ENCODE measurements at places on chromosomes 7 and 10.

DNA sequence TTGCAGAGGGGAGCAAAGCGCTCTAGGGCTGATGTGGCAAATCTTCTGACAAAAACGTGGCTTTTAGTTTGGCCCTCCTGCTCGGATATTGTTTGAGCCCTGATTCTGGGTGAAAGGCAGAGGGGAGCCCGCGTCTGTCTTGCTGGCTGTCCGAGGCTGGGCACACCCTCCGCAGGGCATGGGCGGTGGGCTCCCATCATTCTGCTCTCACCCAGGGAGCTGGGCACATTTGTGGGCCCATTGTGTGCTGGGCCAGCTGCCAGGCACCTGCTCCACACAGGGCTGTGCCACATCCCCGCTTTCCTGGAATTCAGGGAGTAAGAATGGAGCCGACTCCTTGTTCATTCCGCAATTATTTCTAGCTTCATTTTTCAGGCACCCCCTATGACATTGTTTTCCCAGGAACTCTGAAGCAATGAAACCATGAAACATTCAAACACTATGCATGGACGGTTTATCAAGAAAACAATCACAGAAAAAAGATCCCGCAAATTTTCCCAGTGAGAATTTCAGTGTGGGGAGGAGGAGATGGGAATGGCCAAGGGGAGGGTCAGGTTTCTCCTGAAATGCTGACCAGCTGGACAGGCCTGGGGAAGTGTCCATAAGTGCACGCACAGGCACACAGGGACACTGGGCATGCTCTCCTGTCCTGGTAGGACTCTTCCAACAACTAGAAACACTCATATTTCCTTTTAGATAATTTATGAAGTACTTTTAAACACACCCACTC is 341.1 kb downstream of the CXCL12 start:
- ATAC-seq = no peak

DNA sequence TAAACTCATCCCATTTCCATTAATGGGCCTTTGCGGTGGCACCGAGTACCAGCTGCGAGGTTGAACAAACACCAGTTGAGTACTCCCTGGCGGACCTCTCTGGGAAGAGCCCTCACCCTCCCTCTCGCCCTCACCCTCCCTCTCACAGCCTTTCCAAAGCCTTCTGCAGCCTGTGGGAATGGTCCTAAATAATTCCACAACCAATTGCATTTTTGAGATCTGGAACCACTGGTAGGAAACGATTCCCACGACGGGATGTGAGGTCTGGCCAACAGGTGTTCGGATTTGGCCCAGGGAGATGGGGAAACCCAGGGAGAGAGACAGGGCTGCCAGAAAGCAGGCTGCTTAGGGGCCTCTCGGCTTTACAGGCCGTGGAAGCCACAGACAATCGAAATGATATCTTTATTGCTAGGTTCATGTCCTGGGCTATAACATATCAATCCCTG is 5.3 kb downstream of the PTF1A start:
- ATAC-seq = no peak

DNA sequence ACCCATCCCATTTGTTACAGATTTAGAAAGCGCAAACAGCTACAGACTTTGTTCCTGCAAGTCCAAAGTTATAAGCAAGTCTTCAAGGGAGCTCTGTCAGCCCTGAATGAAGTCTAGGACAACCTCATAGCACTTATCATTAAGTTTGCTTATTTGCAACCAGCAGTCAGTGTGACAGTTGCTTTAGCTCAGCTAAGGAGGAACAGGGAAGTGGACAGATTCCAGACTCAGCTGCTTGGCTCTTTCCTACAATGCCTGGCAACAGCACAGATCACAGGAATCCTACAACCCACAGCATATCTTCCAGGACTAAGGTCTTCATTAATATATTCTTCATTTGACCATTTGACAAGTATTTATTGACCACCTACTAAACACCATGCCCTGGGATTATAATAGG is 17.4 kb upstream of the KIF5B start:
- no peak for ATAC-seq

GRCh38 chr7:39458061-39458745 is 108.0 kb upstream of the YAE1 start:
- ATAC-seq = no peak

DNA sequence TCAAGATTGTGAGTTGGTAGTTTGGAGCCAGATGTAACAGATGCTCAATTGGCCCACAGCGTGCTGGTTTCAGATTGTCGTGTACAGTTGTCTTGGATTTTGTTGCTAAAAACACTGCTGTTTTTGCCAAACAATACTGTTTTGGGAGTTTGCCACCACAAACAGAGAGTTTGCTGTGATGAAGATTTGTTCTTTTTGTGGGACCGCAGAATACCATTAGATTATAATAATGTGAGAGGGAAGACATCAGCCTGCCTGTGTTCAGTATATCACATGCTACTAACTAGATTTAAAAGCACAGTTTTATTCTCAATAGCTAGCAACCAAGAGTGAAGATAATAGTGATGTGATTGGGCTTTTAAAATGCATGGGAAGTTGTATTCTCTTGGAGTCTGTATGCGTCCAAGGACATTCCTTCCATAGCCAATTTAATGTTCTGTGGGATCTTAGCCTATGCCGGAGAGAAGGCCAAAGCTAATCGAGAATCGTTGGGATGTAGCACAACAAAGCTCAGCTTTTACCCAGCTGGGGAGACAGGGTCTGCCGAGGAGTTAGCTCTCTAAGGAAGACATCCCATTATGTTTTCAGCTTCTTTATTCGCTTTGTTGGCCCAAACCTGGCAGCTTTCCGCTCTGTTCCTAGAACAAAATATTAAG is 18.7 kb upstream of the ITGA8 start:
- no peak for ATAC-seq

DNA sequence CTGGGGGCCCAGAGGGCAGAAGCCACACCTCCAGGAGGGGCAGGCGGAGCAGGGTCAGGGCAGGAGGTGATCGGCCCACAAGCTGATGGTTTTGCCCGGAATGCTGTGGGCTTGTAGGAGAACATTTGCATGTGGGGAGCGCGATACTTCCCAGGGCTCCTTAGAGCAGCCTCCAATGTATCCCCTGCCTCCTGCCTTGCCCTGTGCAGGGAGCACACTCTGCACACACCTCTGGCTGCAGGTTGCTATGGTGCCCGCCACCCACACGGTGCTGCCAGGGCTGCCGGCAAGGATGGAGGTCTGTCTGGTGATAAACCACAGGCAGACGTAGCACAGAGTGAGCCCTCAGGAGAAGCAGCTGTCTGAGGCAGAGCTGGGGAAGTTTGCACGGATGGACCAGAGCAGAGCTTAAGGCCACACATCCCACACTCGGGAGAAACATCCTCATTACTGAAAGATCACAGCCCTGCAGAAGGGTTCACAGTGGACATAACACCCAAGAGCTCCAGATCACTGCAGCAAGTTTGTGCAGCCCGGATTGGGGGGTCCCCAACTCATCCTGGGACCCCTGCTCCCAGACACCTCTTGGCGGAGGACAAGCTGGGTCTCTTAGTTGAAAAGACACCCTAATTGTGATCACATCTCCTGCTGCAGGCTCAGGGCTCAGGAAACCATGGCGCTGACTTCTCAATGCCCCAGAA is 41.8 kb downstream of the VIPR2 start:
- no peak for ATAC-seq

DNA sequence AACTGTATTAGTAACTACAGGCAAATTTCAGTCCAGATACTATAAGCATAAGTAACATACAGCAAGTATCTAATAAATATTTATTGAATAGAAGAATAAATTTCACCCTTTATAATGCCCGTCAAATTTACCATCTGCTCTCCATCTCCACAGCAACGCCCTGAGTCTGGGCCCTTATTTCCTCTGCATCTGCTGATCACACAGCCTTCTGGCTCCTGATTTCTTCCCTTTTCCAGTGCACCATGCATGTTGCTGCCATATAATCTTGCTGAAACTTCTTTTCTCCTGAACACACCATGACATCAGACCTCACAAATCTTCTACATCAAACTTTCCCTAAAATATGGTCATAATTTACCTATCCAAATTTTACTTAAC is 15.4 kb downstream of the HYCC1 start:
- ATAC-seq = no peak

DNA sequence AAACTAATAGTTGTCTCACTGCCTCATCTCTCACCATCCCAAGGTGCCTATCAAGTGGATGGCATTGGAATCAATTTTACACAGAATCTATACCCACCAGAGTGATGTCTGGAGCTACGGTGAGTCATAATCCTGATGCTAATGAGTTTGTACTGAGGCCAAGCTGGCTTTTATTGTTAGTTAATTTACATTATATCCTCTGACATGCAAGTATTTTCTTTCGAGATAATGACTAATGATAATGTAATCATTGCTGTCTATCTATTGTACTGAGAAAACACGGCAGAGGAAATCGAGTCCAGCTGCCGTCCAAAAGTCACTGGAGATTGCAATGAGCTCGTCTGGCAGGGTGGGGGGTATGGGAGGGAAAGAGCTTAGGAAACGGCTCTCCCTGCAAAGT is 172.4 kb upstream of the LANCL2 start:
- ATAC-seq = peak; percentile 70

All from esophagus mucosa (tissue), 1 donor.